Activated CD4-positive, CD25-positive, alpha-beta regulatory T cell treated with anti-CD3 and anti-CD28 coated beads, Interleukin-2, amount 50 U/mL, for 24 hours (primary cell): ENCODE measurements at places on chromosomes 16 and 17.

- no peak for ATAC-seq
Measured at GRCh38 chr16:3609895-3610697, 1.3 kb downstream of the SLX4 start.

- peak; percentile 38 for ATAC-seq
Measured at GRCh38 chr17:6913608-6914443, 82.0 kb upstream of the ALOX12 start.

DNA sequence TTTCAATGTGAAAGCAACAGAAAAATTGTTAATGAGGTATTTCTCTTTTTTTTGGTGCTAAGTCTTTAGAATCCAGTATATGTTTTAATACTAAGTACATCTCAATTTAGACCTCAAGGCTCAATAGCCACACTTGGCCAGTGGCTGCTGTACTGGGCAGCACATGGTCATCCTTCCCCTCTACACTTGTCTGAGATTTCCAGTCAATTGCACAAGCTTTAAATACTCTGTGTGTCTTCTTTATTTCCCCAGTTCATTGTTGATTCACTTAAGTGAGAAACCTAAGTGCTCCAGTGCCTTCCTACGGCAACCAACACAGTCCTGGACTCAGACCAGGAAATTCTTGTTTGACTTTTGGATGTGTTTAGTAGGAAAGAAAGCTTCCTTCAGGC lies 62.2 kb downstream of the TNRC6C start:
- peak; percentile 8 for ATAC-seq

DNA sequence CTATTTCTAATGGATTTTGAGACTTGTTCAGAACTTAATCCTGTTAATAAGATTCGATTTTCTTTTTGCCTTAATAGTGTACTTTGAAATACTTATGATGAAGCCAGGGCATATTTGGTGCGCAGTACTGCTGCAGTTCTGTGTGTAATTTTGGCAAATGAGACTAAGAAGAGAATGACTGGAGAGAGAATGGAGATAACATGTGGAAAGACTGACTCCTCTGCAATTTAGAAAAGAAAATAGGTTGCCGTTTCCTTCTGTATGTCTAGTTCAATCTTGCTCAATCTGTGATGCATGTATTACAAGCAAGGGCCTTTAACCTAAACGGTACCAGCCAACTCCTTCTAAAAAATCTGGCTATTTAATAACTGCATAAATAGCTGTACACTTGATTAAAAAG lies 285.1 kb upstream of the CDH11 start:
- ATAC-seq: no peak

DNA sequence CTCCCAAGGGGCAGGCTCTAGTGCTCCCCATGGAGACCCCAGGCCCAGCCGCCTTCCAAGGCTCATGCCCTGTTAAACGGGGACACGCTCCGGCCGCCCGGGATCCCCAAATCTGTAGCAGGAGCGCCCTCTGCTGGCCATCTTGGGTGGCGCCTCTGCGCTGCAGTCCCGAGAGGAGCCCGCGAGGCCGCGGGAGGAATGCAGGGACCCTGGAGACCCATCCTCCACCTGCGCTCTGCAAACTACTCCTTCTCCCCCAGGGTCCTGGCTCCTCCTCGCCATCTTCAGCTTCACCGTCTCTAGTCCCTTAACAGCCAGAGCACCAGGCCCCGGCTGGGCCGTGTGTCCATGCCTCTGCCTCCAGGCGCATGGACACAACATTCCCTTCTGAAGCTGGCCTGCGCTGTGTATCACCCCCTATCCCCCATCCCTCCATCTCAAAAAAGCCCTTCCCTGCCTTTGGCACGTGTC lies 23.6 kb upstream of the KRT17 start:
- peak; percentile 80 for ATAC-seq

GRCh38 chr16:84735849-84736586 lies 36.2 kb downstream of the USP10 start:
- no peak for ATAC-seq

DNA sequence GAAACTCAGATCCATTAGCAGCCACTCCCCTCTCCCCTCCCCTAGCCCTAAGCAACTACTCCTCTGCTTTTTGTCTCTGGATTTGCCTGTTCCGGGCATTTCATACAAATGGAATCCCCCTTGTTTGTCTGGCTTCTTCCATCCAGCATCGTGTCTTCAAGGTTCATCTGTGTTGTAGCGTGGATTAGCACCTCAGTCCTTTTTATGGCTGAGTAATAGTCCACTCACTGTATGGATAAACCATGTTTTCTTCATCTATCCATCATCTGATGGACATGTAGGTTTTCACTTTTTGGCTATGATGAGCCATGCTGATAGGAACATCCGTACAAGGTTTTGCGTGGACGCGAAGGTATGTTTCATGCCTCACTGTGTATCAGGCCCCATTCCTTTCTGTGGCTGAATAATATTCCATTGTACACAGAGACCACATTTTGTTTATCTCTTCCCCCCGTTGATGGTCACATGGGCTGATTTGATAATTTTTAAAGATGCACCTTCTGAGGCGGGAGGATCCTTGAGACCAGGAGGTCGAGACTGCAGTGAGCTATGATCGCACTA lies 8.9 kb upstream of the GSE1 start:
- no peak for ATAC-seq

GRCh38 chr16:27193300-27193990 lies 9.9 kb upstream of the KDM8 start:
- ATAC-seq: no peak

DNA sequence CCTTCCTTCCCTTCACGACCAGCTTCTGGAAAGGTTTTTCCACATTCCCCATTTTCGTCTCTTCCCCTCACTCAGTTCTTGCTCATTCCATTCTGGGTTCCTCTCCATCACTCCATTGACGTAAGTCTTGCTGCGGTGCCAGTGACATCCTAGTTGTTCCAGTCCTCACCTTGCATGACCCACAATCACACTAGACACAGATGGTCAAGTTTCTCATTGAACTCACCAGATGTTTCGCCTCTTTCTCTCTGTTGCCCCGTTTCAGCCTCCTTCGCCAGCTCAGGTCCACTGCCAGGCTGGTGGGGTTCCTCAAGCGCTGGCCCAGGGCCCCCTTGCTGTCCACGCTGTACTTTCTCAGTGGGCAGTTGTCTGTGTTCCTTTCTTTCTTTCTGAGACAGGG lies 43.4 kb downstream of the CCDC42 start:
- no peak for ATAC-seq

DNA sequence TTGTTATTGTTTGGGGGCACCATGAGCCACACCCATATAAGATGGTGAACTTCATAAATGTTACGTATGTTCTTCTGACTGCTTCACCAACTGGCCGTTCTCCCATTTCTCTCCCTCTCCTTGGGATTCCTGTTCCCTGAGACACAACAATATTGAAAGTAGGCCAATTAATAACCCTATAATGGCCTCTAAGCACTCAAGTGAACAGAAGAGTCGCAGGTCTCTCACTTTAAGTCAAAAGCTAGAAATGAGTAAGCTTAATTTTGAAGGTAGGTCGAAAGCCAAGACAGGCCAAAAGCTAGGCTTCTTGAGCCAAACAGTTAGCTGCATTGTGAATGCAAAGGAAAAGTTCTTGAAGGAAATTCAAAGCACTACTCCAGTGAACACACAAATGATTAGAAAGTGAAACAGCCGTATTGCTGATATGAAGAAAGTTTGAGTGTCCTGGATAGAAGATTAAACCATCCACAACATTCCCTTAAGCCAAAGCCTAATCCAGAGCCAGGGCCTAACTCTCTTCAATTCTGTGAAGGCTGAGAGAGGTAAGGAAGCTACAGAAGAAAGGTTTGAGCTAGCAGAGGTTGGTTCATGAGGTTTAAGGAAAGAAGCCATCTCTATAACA lies 25.8 kb downstream of the HLF start:
- ATAC-seq: no peak

- ATAC-seq: peak; percentile 28
Measured at GRCh38 chr16:57536306-57537193, at the start of gene CCDC102A. TSS of gene CCDC102A (minus strand) at chr16:57536571. CDS start at chr16:57529177, 7,394 bp downstream.

DNA sequence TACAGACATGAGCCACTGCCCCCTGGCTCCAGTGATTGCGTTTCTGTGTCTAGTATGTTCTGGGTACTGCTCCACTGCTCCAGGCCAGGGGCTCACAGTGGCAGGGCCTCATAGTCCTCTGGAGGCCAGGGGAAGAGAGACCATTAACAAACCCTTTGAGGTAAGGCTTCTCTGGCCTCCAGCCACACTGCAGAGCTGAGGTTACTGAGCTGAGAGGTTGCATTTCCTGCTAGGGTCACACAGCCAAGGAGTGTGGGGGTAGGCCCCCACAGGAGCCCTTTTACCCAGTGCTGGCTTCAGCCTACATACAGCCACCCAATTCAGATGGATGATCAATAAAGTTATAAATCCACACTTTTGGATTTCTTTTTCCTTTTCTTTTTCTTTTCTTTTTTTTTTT lies 50.4 kb upstream of the DLX4 start:
- ATAC-seq: no peak

GRCh38 chr17:52515927-52516326 lies 357.4 kb upstream of the CA10 start:
- ATAC-seq: no peak

DNA sequence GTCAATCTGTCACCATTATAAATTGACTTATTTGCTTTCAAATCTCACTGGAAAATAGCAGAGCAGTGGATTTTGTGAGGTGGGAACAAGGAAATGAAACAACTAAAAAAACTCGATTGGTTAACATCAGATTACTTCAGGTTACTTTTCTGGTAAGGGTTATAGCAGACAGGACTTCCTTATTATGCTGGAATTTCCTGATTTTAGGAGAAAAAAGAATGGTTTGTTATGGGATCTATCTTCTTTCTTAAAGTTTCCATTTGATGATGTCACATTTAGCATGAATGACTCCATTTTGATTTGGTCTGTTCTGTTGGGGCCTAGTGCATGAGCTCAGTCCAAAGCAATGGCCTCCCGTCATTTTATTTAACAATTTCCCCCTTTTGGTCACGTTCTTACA lies 210.6 kb downstream of the KCNJ2 start:
- ATAC-seq: no peak

DNA sequence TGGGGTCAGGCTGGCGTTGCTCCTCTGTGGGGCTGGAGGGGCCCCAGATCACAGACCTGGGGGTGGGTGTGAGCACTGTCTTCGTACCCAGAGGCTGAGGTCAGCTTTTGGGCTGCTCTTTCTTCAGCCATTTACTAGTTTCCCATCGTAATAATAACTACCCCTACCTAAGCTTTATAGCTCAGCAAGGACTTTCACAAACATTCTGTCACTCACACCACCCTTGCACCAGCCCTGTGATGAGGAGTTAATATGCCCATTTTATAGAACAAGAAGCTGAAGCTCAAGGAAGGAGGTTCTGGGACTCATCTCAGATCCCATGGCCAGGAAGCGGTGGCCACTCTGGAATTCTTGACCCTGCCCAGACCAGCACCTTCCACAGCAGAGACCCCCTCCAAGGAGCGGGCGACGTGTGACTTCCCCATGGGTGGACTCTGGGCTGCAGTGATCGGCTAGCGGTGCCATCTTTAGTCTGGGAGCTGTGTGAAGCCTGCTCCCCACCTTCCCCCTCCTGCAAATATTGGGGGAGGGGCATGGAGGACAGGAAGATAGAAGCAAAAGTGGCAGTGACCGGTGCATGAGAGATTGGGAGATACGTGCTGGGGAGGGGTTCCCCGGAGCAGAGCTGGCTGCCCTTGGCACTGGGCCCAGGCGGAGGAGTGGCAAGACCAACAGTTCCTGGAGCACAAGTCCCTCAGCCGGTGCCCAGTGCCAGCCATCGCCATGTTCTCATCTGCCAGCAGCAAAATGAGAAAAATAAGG lies 81.8 kb upstream of the TOB1 start:
- ATAC-seq: no peak

- no peak for ATAC-seq
Measured at GRCh38 chr17:78739331-78739931, 42.6 kb downstream of the CYTH1 start.

DNA sequence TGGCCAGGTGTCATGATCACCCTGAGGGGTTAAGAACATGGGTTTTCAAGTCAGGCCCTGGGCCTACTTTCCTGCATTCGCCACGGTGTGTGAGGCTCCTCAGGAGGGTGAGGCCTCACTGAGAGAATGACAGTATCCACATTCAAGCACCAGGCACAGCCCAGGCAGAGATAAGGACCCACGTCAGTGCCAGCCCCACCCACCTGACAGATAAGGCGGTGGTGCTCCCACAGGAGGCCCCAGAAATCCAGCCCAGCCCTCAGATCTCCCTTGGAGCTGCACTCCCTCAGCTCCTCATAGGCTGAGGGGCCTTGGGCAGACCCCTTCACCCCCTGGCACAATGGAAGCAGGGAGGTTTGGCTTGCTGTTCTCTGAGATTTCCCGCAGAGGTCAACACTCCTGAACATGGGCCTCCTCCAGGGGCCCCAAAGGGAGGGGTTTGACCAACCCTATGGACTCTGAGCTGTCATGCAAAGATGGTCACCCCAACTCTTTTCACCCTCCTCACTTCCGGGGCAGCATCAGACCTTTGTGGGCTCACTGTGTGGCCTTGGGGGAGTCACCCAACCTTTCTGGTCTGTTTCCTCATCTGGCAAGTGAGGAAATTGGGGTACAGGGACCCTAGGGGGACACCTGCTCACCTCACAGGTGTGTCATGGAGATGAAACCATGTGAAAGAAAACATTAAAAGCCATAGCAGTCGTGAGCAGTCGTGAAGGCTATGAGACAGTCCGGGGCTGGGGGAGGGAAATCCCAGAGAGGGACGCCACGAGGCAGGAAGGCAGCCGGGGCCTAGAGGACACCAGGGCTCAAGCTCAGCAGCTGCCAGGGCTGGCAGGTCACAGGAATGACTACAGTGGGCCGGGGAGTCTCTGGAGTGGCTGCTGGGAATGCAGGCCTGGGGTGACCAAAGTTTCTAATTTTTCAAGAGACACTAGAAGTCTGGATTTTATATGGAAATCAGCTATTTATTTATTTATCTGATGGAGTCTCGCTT lies 15.4 kb downstream of the PLLP start:
- no peak for ATAC-seq
